ENCODE measurements at places on chromosomes 2 and 18.

- H3K27me3 ChIP-seq = no peaks in the 10 kb centered on the region
- no peak overlapping the region for H3K4me3 ChIP-seq
- no peaks in the 10 kb centered on the region for H3K4me1 ChIP-seq
These were observed 15.0 kb downstream of the GEN1 start for GRCh38 chr2:17768894-17769293.

GRCh38 chr2:213545481-213545880 lies 261.2 kb downstream of the SPAG16 start:
- no peaks in the 10 kb centered on the region for H3K36me3 ChIP-seq
- DNase-seq = no peak
- no peaks in the 10 kb centered on the region for H3K4me1 ChIP-seq
- no peak overlapping the region for H3K4me3 ChIP-seq
- H3K27me3 ChIP-seq = no peaks in the 10 kb centered on the region

DNA sequence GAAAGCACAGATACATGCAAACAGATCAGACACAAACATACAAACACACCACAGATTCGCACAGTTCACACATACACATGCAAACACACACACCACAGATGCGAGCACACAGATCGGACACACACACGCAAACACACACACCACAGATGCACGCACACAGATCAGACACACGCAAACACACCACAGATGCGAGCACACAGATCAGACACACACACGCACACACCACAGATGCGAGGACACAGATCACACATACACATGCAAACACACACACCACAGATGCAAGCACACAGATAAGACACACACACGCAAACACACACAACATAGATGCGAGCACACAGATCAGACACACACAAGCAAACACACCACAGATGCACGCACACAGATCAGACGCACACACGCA lies 149.0 kb downstream of the PXDN start:
- H3K27me3 ChIP-seq = peaks cover 7% of the 10 kb centered on the region
- H3K4me3 ChIP-seq = no peak overlapping the region
- H3K36me3 ChIP-seq = no peaks in the 10 kb centered on the region
- DNase-seq = no peak
- peaks cover 13% of the 10 kb centered on the region for H3K4me1 ChIP-seq
- H3K27ac ChIP-seq = no peak overlapping the region

- H3K27ac ChIP-seq = no peak overlapping the region
- no peaks in the 10 kb centered on the region for H3K36me3 ChIP-seq
- peaks cover 6% of the 10 kb centered on the region for H3K4me1 ChIP-seq
- H3K27me3 ChIP-seq = no peaks in the 10 kb centered on the region
- no peak overlapping the region for H3K4me3 ChIP-seq
- no peak for DNase-seq
These were observed 48.9 kb downstream of the AGAP1 start for GRCh38 chr2:235542733-235543127.

- H3K27ac ChIP-seq = no peak overlapping the region
- H3K4me3 ChIP-seq = no peak overlapping the region
- peaks cover 29% of the 10 kb centered on the region for H3K4me1 ChIP-seq
These were observed 19.0 kb upstream of the RMDN2 start for GRCh38 chr2:37906131-37906530.

- no peak overlapping the region for H3K4me3 ChIP-seq
- H3K27me3 ChIP-seq = 0 out of 2 replicates have a peak, but pooled peaks cover 6% of the 10 kb centered on the region
- H3K4me1 ChIP-seq = no peaks in the 10 kb centered on the region
- no peak for DNase-seq
These were observed 49.2 kb downstream of the PLB1 start for GRCh38 chr2:28544922-28545589.

DNA sequence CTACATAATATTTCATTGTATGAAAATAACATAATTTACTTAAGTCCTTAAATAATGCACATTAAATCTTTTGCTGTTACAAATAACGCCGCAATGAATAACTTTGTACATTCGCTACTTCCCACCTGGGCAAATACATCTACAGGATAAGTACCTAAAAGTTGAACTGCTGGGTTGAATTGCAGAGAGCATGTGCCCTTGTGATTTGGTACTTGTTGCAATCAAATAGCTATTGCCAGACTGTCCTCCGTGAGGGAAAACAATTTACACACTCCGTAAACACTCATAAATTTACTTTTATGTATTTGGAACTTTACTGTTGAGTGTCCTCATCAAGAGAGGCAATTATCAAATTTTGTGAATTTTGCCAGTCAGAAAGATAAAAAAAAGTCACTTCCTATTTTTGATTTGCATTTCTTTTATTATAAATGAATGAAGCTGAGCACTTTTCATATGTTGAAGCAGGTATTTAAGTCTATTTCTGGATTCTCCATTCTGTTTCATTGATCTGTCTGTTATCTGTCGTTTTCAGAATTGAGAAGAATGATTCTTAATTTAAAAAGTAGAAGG lies 140.8 kb upstream of the SERTAD2 start:
- H3K27ac ChIP-seq = no peak overlapping the region
- DNase-seq = no peak
- peaks cover 18% of the 10 kb centered on the region for H3K4me1 ChIP-seq

Measured in GM23248 (cell line).